ENCODE measurements at places on chromosomes 16 and 17.

DNA sequence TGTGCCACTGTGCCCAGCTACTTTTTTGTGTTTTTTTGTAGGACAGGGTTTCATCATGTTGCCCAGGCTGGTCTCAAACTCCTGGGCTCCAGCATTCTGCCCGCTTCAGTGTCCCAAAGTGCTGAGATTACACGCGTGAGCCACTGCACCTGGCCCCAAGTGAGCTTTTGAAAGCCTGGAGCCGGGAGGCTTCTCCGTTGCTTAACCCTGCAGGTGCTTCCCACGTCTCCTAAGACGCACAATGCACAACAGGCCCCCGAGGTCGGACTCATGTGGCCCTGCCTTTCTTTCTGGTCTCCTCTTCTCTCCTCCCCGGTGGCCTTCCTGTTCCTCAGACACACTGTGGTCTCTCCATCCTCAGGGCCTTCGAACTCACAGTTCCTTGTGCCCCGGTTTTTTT is 12.5 kb downstream of the RABEP2 start:
- no peak for DNase-seq

DNA sequence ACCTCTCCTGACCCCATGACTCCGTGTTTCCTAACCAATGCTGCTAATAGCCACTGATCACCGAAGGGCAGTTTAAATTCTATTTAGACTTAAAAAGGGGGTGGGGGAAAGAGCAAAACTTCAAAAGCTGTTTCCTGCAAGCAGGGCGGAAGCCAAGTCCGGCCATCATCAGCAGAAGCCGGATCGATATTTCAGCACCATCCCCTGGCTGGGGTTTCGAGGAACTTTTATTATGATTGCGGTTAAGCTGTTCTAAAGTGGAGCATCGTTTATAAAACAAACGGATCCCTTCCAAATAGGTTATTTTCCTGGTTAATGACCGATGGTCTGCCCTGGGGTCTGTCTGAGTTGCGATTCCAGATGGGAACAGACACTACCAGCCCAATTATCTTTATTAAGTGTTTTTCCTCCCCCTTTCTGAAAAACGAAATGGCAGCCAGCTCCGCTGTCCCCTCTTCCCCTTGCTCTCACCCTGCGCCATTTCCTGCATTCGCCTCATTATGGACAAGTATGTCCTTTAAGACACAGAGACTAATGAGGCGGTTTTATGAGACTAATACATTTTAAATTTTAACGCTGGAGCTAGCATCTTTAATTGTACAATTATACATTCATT is 76.1 kb upstream of the IRX3 start:
- DNase-seq = no peak

- no peak for DNase-seq
These were observed 6.0 kb upstream of the CDC42EP4 start for GRCh38 chr17:73317513-73318426.

- no peak for DNase-seq
These were observed 33.3 kb downstream of the PECAM1 start for GRCh38 chr17:64357191-64357981.

GRCh38 chr17:9468532-9468931 is 107.1 kb downstream of the STX8 start:
- DNase-seq = no peak

DNA sequence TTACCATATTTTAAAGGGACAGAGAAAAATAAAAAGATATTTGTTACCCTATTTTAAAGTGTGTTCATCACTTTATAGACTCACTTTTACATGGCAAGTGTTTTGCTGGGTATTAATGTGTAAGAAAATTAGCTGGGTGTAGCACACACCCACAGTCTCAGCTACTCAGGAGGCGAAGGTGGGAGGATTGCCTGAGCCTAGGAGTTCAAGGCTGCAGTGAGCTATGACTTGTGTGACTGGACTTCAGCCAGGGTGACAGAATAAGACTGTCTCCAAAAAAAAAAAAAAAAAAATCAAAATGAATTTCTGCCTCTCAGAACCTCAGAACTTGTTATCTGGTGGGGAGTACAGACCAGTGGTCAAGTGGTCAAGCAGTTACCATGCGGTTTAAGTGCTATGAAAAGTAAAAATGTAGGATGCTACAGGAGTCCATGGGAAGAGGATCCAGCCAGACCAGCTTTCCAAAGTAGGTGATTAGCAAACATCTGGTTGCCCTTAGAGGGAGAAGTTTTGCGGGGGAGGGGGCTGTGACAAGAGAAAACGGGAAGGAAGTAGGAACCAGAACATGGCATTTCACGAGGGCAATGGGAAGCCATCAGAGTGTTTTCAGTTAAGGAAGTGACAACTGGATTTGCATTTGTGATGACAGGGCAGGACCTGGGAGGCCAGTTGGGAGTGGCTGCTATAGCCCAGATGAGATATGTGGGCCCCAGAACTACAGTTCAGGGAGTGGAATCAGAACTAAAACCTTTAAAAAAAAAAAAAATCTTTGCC is 13.9 kb downstream of the CNEP1R1 start:
- DNase-seq = no peak

- DNase-seq = no peak
These were observed 186.4 kb upstream of the CHMP6 start for GRCh38 chr17:80805032-80805751.

- DNase-seq = no peak
These were observed 25.0 kb downstream of the LGALS3BP start for GRCh38 chr17:78954684-78955083.

GRCh38 chr17:263773-264172 is 82.3 kb upstream of the DOC2B start:
- DNase-seq = no peak

- no peak for DNase-seq
These were observed 41.8 kb downstream of the TNRC6C start for GRCh38 chr17:78000341-78000740.

DNA sequence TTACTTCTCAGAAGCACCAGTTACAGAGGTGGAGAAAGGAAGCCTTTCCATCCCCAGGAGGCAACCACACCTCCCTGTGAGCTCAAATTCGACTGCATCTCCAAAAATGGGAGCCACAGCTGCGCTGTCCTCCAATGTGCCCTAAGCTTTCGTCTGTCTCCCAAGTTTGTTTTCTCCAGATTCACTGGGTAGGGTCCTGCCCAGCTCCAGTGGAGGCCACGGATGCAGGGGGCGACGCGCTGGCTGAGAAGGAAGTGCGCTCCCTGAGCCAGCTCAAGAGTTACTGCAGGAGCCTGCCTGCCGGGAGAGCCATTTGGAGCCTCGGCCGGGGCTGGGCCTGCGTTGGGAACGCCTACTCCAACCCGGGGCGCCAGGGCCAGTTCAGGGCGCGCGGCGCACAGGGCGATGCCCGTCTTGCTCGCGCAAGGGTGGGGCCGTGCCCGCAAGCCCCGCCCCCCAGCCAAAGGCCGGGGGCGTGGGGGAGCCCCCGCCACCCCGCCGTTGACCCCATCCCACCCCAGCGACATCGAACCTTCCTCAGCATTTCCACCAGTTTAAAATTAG is 19.5 kb downstream of the SIAH1 start:
- peak; percentile 65 for DNase-seq

DNA sequence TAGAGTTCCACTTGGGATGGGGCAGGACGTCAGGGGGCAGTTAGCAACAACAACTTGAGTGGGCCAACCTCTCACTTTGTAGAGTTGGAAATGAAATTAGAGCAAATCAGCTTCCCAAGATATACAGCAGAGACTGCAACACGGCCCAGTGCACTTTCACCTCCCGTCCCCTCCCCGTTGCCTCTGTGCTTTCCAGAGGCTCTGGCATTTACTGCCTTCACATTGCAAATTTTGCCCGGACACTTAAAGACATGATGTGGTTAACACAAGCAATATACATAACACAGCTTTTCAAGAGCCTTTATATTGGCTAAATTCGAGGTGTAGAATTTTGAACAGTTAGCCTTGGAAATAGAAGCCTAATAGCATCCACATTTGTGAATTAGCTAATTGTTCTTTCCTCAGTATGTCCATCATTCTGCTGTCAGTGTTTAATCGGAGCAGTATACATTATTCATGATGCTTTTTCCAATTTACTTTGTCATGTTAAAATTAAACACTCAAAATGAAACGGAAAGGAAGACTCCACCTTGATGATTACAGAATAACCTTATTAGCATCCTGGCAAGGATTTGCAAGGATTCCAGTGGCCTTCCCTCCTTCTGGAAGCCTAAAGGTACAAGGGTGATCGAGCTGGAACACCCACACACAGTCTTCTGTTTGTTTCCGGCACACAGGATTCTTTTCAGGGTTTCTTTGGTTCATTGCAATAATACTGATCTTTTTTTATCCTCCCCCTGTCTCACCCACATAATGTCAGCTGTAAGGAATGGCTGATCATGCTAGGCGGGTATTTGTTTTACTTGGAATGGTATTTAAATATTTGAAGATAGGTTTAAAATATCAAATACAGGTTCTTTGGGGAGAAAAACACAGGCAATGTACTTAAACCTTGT is 190.9 kb upstream of the CACNG5 start:
- DNase-seq = no peak

- DNase-seq = no peak
These were observed 144.0 kb upstream of the CIBAR2 start for GRCh38 chr16:85256190-85256739.

GRCh38 chr17:83109386-83109785 is 30.0 kb downstream of the METRNL start:
- no peak for DNase-seq

- DNase-seq = no peak
These were observed 1.5 kb upstream of the SPIRE2 start for GRCh38 chr16:89826531-89827382.

DNA sequence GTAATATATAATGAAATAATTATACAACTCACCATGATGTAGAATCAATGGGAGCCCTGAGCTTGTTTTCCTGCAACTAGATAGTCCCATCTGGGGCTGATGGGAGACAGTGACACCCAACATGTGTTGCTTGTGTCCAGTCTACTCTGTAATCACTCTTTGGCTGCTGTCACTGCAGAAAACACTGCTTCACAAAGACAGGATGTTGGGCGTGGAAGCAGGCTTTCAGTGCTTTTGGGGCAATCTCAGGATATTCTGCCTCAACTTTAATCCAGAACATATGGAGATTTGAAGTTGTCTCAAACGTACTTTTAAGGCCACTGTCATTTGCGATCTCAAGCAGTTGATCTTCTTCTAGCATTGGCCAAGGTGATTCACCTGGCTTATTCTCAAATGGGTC is 94.9 kb downstream of the CYTH1 start:
- DNase-seq = no peak

GRCh38 chr17:44384823-44385286 is 4.6 kb downstream of the ITGA2B start:
- DNase-seq = no peak

GRCh38 chr17:75263055-75263454 is 1.4 kb downstream of the MRPS7 start:
- DNase-seq = no peak

DNA sequence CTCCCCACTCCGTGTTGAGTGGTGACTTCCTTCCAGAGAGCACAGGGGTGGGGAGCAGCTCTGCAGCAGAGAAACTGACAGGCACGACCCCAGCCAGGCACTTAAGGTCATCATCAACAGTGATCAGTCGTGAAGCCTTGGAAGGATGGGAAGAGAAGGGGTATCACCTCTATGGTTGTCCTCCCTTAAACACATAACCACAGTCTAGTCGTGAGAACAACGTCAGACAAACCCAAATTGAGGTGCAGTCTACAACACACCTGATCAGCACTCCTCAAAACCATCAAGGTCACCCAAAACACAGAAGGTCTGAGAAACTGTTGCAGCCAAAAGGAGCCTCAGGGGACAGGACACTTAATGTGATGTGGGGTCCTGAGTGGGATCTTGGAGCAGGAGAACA is 68.3 kb downstream of the MPRIP start:
- DNase-seq = no peak

- DNase-seq = no peak
These were observed 72.3 kb downstream of the CDK5R1 start for GRCh38 chr17:32558997-32559650.

- no peak for DNase-seq
These were observed 131.8 kb downstream of the UTP18 start for GRCh38 chr17:51391982-51392654.

DNA sequence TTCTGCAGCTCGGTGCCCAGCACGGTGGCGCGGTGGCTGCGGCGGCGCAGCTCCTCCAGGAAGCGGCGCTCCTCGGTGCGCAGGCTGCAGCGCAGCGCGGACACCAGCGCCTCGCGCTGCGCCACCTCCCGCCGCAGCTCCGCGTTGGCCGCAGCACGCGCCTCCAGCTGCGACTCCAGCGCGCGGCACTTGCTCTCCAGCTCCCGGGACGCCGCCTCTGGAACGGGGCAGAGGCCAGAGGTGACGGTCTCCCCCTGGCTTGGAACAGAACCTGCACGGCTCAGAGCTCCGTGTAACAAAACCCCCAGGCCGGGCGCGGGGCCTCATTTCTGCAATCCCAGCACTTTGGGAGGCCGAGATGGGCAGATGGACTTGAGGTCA is 13.2 kb upstream of the CLUH start:
- no peak for DNase-seq

DNA sequence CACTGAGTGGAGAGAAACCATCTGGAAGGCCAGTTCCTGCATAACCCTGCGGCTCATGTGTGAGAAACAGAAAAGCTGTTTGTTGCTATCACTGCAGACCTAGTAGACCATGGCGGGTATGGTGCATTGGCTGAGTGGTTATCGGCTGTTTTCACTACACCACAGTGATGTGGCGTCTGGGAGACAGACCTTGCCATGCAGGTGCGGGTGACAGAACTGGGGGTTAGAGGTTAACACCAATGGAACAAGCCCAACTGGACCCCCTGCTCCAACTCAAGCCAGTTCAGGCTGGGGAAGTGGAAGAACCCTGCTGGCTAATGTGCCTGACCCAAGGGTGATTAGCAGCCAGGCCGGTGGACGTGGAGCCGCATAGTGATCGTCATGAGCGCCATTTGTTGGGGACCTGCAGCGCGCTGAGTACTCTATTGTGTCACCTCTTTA is 91.9 kb downstream of the IRF8 start:
- no peak for DNase-seq

Data from left renal pelvis (tissue), 4 donors.